ENCODE measurements at places on chromosomes 16 and 17.

GRCh38 chr16:30692396-30693064, 6.4 kb upstream of the SRCAP start:
- DNase-seq, result no peak

DNA sequence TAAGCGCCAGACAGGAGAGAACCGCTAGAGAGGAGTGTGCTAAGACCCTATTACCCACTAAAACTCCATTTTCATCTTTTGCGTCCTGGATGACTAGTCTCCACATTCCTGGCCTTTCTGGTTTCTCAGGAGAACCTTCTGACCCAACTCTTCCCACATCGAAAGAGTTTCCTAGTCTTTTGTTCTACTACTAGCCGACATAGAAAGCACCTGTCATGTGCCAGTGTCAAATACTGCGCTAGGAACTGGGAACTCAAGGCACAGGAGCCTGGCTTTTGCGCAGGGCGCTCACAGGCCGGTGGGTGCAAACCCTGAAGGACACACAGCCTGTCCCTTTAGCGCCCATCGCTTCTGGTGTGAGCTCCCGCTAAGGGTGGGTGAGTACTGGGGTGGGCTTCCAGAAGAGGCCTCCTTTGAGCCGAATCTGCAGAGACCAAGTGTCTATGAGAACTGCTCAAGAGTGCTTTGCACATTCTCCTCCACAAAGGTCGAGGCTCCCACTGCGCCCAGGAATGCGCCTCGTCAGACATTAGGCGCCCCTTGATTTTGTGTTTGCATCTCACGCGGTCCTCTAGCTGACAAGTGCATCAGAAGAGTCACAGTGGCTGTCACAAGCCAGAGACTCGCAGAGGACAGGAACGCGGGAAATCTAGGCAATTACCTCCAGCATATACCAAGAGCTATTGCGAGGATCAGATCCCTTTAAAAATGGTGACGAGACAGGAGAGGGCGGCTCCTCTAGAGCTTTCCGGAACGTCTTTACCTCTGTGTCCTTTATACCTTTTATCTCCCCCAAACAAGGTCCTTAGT, 2.0 kb upstream of the PSMB3 start:
- no peak for DNase-seq

- no peak for DNase-seq
These were observed 3.4 kb upstream of the CLEC19A start for GRCh38 chr16:19282101-19282500.

GRCh38 chr17:69462882-69463281, 48.4 kb downstream of the MAP2K6 start:
- DNase-seq, result no peak

DNA sequence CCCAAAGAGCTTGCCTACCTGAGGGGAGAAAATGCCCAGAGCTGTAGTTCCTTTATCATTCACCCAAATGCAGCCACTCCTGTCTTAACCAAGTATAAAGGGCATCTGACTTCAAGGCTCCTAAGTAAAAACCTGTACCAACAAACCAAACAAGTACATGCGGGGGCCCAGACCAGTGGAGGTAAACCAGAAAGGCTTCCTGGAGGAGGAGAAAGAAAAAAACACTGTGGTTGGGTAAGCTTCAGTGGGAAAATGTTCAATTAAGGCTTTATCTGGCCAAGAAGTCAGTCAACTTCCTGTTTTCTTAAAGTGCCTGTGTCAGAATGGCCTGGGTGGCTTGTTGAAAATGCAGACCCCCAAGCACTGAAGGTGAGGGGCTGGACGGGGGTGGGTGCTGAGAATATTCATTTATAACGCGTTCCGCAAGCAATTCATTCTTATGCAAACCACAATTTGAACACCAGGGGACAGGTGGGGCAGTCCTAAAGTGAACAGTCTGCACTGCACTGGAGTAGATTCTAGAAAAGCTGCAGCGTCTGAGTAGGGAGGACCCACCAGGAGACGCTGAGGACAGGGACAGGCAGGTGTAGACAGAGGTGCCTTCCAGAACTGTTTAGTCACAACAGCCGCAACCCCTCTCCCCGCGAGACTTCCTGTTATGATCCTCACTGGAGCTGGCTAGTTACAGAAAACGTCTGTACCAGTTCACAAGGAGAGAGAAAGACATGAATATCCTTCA, 467.1 kb downstream of the SOX9 start:
- no peak for DNase-seq

DNA sequence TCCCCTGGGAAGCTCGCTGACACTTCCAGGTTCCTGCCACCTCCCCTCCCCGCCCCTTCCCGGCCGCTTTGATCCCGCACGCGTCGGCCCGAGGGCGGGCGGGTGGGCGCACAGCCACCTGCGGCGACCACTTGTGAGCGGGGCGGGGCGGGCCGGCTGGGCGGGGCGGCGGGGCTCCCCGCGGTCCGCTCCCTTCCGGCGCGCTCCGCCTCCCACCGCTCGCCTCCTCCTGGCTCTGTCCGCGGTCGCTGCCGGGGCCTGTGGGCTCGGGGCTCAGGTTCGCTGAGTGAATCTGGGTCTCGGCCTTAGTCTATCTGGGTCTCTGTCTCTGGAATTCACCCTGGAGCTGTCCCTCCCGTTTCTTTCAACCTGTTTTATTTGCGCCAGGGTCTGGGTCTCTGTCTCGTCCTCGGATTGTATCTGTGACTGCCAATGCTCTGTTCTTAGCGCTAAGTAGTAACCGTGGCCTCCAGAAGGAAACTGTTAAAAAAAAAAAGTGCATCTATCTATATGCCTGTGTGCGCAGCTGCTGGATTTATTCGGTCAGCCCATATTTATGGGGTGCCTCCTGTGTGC, 2.7 kb upstream of the HES7 start:
- no peak for DNase-seq

DNA sequence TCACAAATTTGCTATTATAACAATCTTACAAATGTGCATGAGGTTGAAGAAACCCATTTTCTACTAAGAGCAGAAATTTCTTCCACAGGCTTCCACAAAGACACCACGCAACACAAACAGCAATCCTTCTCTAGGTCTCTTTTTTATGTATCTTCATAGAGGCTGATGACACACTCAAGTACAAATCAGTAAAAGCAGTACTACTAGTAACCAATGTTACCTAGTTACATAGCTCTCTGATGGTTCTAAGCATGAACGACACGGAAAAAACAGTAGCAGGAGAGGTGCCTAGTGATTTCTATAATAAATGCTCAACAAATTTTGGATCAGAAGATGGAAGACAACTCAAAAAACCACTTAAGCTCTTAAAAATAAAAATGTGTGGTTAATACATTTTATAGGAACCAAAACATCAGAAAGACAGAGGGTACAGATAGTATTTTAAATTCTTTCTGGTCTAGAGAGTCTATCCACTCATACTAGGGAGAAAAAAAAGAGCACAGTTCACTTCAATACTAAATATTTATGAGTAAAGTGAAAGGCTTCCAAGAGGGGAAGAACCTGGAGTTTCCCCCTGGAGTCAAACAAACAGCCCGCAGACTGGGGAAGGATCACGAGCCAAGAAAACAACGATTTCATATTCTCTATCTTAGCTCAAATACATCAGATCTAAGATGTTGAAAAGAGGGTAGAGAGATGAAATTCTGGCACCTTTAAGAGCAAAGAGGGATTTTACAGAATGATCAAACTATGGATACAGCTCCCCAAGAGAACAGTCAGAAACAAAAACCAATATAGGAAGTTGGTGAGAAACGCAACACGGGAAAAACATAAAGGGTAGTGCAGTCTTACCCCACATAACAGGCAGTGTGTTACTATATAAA, 40.2 kb downstream of the SMG6 start:
- DNase-seq, result no peak

All from activated T-cell treated with anti-CD3 and anti-CD28 coated beads for 24 hours (primary cell).